ENCODE measurements at places on chromosomes 2 and 18.

- DNase-seq = no peak
These were observed 31.2 kb downstream of the ITGB6 start for GRCh38 chr2:160168878-160169277.

DNA sequence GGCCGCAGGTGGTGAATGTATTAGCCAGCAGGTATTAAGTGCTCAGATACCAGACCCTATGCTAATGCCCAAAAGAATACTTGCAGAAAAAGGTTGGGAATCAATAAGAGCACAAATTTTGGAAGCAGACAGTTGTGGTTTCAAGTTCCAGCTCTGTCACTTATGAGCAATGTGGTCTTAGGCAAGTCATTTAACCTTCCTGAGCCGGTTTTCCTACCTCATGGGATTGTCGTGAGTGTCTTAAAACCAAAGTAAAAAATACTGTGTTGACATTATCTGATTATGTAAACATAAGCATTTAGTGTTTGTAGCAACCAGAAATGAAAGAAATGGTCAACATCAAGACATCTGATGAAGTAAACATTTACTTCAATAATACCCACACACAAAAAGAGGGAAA lies 93.0 kb upstream of the CHST9 start:
- no peak for DNase-seq

GRCh38 chr2:172200495-172201085 lies 97.9 kb upstream of the DLX2 start:
- no peak for DNase-seq

- no peak for DNase-seq
These were observed 1.4 kb upstream of the DOK6 start for GRCh38 chr18:69399253-69399652.

DNA sequence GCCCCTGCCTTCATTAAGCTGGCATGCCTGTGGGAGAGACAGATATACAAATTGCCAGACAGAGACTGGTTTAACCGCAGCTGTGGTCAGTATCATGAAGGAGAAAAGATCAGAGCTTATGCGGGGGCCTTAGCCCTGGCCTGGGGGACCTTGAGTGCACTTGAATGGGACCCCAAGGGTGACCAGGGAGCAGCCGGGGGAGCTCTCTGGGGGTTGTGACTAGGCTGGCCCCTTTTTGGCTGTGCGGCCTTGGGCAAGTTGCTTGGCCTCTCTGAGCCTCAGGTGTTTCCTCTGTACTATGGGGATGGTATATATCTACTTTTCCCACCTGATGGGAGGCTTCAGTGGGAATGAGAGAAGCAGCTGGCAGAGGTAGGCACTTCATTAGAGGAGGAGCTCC lies 35.7 kb downstream of the INHBB start:
- no peak for DNase-seq

DNA sequence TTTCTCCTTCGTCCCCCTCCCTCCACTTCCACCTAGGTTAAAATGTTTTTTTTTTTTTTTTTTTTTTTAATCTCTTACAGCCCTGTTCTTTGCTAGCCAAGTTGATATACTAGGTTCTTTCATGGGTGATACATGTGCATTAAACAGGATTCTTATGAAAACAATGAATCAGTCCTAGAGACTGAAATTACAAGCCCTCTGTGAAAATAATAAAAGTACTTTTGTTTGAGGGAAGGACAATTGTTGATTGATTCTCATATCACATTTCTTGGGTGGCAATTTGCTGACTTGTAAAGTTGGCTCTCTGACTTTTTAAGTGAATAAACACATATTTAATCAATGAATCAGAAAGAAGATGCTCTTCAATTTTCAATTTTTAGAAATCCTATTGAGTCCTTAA lies 639.9 kb downstream of the LRP1B start:
- DNase-seq = no peak

DNA sequence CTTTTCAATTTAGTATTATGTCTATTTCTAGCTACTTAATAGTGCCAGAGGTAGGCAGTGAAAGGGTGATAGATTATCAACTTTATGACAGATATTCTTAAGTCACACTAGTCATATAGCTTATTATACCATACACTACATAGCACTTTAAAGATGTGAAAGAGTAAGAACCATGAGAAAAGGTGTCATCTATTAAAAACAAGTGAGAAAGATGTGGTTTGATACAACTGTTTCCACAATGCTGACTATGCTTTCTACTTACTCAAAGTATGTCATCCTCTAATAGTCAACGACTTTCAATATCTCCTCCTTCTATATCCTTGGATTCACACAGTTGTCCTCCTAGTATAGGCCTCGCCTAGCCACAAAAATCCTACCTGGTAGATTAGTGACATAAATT lies 132.9 kb upstream of the WDSUB1 start:
- DNase-seq = no peak

DNA sequence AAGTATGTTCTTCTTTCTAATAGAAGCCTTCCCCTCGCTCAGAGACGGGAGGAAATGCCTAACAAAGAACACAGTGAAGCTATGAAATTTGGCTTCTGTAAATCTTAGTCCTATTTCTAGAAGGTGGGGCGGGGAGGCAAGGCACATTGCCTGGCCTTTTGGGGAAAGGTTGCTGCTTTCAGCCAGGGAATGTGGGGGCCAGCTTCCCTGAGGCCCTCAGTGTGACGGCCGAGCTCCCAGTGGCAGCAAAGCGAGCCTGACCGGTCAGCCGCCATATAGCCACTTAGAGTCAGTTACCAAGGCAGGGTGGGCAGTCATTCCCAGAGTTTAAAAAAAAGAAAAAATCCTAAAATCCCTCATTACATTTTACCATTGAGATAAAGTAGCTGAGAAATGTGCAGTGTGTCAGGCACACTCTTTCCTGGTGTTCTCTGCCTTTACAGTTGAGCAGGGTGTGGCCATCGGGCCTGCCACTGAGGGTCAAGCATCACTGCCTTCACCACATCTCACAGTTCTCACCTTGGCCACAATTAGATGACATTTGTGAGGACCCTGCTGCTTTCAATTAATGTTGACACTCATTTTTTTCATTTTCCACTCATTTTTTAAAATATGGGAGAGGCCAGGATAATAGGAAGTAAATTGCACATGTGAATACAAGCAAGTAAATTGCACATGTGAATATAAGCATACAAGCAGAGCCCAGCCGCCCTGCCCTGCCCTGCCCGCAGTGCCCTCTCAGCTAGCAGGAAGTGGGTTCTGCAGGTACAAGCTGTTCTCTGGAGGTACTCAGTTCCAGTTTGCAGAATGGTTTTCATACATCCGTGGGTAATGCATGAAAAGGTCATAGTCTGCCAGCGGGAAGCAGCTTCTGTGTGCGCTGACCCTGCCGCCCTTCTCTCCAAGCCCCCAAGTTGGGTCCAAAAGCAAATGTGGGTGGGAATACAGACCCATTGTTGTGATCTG lies 76.9 kb downstream of the WDSUB1 start:
- DNase-seq = no peak

DNA sequence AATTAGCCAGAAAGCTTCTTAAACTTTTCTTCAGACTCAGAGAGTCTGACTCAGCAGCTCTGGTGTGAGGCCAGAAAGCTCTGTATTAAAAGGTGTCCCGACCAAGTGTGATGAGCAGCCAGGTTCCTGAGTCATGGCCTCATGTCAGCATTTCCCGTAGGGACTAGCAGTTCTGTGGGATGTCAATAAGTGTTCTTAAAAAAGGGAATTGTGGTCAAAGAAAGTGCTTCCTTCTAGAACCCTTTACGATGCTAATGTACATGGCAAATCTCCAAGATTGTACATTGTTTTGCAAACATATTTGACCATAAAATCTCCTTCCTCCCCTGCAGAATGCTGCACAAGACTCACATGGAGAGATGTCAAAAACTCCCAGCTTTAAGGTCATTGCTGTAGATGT lies 80.1 kb downstream of the PLA2R1 start:
- no peak for DNase-seq

GRCh38 chr2:114949228-114949804 lies 506.9 kb downstream of the DPP10 start:
- DNase-seq = no peak

DNA sequence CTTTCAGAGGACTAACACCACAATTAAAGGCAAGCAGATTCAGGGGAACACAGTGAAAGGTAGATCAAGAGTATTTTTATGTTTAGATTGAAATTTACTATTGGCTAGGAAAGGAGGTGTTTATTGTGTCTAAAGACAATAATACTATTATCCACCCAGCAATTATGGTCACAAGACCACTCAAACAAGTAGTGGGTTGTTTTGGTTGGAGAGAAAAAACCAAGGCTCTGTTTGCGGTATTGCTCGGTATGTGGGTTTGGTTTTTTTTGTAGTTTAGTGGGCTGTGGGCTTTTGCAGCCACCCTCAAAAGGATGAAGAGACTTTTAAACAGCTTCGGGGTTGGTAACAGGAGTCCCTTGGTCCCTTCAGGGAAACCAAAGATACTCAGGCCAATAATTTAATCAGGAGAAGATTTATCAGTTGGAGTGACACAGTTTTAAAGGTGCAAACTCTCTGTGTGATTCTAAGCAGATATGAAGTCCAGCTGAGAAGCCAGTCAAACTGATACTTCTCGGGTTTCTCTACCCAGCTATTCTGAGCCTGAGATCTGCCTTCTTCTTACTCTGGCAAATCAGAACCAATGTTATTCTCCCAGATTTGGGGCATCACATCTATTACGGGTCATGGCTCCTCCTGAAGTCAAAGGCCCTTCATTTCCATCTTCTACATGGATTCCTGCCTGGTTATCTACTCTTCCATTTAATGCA lies 55.3 kb downstream of the DCC start:
- no peak for DNase-seq

DNA sequence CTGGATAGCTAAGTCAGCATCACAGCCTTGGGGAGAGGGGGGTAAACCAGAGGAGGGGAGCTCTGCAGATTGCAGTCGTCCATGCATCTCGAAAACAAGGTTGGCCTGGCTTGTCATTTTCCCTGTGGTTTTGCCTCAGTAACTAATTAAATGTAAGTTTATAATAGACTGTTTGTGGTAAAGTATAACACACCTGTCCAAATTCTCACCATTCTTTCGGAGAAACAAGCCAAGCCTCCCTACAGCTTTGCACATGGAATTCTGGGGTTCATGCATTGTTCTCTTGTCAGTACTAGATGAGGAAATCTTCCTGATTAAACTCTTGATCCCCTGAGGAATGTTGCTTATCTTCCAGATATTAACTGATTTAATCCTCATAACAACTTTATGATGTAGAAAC lies 1065.2 kb upstream of the FAM98A start:
- no peak for DNase-seq

- DNase-seq = no peak
These were observed 128.6 kb downstream of the MSH2 start for GRCh38 chr2:47531378-47532042.

DNA sequence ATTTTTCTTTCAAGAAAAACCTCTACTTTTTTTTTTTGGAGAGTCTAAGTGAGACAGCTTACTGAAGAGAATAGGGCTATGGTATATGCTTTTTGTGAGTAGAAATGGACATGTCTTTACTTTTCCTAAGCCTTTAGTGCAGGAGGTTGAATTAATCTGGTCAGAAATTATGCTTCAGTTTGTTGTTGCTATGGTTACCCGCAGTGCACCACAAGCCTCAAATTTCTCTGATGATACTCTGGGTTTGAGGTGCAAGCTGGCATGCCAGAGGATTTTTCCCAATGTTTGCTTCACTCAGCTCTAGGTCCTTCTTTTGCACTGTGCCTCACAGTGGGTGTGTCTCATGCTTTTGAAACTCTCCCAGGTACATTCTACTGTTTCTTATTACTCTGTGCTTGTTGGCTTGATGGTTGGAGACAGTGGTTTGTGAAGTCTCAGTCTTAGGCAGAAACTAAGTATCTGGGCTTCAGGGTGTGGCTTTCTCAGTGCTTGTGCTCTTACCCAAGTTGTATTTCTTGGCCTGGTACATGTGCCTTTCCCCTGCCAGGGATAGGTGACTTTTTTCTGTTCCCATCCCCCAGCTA lies 278.3 kb downstream of the RBM43 start:
- no peak for DNase-seq

DNA sequence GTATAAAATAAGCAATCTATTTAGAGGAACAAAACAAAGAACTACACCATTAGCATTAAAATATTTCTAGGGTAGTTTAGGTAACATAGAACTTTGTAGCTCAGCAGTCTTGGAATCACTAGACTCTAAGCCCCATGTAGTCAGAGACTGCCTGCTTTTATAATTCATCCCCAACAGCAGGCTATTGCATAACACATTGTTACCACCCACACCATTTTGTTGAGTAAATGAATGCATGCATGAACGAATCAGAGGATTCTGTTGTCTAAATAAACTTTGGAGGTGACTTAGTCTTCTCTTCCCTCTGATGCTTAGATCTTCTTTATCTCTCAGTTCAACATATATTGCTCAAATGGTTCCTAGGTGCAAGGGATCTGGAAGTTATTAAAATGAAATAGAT lies 167.6 kb upstream of the TNP1 start:
- DNase-seq = no peak

- DNase-seq = no peak
These were observed 6.7 kb downstream of the ZNF407 start for GRCh38 chr18:74604361-74604760.

- DNase-seq = no peak
These were observed 888 bp upstream of the TWSG1 start for GRCh38 chr18:9333441-9334328.

GRCh38 chr2:37284381-37284780 lies 40.3 kb downstream of the PRKD3 start:
- DNase-seq = no peak

GRCh38 chr2:214104967-214105366 lies 305.9 kb upstream of the VWC2L start:
- DNase-seq = no peak

DNA sequence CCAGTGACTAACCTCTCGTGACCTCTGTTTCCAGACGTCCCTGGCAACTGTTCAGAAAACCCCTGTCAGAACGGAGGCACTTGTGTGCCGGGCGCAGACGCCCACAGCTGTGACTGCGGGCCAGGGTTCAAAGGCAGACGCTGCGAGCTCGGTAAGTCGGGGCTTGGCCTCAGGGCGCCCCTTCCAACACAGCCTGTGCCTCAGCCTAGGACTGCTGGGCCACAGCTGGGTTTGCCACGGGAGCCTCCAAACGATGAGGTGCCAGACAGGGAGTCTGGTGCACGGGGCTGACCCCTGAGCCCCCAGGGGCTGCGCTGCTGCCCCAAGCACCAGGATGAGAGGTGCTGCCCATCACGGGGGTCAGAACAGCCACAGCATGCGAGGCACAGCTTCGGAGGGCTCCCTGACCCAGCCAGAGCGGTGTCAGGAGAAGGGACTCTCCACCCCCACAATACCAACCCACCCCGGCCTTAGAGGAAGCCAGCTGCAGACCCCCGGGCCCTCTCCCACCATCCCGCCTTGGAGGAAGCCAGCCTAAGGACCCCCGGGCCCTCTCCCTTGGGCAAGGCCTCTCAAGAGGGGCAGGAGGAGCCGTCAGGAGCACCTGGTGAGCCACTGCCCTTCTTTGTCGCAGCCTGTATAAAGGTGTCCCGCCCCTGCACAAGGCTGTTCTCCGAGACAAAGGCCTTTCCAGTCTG lies 20.3 kb downstream of the MTERF4 start:
- no peak for DNase-seq
